ENCODE measurements at places on chromosomes 12 and 14.

DNA sequence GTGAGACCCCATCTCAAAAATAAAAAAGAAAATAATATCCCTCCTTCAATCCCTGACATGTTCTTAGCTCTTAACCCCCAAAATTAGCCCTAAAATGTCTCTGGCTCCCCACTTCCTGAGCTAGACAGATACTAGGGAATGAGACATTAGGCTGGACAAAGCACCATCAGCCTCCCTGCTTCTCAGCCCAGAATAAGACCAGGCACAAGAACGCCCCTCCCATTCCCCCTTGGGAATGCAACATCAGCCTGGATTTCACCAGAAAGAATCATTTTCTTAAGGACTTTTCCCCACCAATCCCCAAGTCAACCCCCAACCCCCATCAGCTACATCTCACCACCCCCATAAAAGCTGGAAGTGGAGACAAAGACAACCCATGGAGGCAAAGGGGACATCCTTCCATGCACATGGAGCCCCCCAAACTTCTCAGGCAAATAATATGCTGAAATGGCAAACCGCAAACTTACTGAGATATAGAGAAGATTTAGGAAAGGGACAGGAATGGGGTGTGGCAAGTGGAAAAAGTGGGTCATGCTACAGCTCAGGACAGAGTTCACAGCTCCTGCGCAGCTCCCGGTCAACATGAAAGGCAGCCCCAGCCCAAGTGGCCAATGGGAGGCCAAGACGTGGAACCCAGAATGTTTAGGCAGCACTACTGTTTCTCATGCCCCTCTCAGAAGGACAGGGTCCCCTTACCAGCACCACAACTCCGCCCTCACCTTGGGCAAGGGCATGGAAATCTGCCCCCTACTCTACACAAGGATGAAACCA, 2.7 kb downstream of the CHD4 start:
- DNase-seq = no peak

DNA sequence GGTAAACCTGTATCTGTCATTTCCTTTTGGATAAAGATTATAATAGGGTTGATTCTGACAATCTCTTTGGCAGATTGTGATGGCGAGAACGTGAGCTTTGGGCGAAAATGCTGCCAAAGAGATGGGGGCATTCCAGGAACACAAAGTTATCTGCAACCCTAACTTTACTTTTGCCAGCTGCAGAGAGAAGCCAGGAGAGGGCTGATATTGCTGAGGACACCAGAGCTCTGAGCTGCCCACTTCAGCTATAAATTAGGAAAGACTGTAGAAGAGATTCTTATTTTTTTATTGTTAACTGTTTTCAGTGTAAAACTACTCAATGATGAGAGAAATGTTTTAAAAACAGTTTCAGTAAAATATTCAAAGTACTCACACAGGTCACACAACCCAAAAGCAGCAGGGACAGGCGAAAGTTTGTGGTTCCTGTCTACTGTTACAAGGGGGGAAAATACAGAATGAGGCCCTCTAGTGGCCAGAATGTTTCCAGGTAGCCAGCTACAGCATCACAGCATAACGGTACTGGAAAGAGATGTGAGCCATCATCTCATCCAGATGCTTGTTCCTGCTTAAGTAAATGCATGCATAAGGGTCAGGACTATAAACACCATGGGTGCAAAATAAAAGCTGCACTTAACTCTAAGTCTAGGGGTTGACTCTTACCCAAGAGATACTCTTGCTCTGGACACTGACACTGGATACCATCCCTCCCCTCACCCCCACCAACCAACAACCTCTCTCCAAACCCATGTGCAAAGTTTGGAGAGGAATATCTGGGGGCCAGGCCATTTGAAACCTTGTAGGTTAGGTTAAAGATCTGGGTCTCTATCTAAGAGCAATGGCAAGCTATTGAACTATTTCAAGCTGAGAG, 498.4 kb downstream of the RMST start:
- peak; percentile 29 for DNase-seq

- no peak for DNase-seq
Observed at GRCh38 chr14:21244544-21244943, 24.7 kb downstream of the HNRNPC start.

GRCh38 chr14:72492196-72492595, 401.7 kb downstream of the DPF3 start:
- no peak for DNase-seq

DNA sequence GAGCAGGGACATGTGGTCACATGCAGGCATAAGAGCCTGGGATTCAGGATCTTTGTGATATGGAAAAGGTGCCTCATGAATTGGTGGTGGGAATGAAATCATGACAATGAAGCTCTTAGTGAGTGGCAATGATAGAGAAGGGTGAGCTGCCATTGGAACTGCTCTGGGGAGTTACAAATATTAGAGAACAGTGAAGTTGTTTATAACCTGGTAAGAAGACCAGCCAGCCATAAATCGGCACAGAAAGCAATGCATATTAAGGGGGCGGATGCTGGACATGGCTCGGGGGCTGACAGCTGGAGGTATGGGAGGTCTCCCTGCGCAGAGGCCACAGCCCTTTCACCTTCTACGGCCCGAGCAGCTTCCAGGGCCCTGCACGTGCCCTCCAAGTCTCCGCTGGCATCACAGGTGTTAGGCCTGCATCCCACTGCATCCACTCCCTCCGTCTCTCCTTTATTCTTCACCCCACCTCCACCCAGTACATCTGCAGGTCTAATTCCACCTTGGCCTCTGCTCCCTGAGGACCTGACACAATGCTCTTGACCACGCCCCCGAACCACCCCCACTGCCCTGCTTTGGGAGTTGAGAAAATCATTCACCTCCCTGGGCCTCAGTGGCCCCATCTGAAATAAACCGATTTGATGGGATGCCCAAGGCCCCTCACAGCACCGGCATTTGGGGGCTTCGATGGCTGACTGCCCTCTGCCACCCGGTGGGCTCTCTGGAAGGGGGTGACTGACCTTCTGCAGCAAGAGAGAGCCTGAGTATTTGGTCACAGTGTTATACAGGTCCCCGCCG, 4.1 kb downstream of the CACNA2D4 start:
- DNase-seq = no peak

DNA sequence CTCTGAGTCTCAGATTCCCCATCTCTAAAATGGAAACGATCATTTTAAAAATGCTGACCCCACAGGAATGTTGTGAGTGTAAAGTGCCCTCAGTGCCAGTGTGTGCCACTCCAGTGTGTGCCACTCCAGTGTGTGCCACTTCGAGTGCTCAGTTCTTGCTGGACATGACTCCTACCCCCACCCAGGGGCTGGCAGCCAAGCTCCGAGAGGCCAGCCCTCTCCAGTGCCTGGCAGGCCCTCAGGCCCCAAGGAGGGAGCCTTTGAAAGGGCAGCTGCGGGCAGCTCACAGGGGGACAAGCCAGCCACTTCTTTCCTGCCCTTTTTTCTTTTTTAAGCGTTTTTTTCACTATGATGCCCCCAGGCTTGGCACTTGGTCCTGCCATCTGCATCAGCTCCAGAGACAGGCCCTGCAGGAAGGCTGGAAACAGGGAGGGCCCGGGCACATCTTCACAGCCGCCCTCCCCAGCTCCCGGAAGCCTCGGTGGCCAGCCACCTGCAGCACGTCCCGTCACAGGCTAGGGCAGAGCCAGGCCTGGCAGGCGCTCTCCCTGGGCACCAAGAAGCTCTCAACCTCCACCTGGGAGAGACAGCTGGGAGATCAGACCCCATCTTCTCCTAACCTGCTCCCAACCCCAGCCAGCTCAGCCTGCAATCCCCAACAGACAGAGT, 29.8 kb downstream of the NCOR2 start:
- no peak for DNase-seq

GRCh38 chr14:94043756-94044475, 17.8 kb downstream of the OTUB2 start:
- no peak for DNase-seq

DNA sequence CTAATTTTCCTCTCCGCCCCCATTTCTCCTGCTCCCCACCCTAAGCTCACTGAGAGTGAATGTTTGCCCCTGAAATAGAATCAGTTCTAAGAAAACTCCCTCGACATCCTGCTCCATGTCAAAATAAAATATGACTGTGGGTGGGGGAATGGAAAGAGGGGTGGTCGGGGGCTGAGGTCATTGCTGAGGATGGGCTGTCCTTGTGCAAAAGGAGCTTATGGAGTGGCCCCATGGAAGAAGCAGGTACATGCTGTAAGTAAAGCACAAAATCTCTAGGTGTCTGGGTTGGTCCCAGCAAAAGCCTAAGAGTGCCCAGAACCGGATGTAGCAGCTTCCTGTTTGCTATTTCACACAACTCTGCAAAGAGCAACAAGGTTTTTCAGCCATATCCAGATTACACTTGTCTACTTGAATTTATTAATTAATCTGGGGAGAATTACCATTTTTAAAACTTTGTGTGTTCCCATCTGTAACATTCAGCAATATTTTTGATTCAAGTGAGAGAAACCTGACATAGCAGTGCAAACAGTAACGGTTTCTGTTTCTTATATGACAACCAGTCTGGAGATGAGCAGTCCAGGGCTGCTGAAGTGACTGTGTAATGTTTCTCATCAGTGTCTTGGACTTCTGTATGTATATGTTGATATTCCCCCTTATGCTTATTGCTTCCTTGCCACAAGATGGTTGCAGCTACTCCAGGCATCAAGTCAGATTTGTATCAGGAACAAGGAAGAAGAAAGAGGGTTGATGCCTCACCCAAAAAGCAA, 40.4 kb upstream of the GZMB start:
- no peak for DNase-seq

DNA sequence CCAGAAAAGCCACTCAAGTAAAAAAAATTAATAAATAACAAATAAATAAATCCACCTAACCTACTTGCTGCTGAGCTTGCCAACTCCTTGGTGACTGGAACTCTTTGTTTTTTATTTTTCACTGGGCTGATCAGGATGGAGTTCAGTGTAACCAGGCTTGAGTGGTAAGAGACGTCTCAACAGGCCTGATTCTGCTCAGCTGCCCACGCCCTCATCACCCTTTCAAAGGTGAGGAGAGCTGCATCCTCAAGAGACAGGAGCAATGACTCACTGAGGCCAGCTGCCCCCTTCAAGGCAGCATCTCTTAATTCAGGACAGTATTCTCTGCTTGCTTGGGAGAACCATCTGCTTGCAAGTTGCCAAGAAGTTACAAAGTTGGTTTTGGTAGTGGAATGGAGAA, 111.9 kb upstream of the CPM start:
- DNase-seq = no peak

- no peak for DNase-seq
Observed at GRCh38 chr12:131283191-131283861, 329.6 kb downstream of the ADGRD1 start.

DNA sequence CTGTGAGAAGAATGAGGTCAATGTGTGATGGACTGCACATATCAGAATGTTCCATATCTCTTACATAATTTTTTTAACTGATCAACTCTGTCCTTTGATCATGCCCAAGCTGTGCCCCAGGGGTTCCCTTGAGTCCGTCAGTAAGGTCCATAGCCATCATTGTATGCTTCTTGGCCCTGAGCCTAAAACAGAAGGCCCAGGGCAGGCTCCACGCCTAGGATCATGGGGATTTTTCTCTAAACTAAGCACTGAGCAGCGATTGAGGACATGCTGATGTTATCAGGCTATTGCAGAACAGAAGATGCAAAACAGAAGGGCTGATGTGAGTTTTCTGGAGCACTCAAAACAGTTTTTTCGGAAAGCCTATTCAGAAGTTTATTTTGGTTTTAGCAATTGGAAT, 20.9 kb downstream of the RNASE9 start:
- no peak for DNase-seq

DNA sequence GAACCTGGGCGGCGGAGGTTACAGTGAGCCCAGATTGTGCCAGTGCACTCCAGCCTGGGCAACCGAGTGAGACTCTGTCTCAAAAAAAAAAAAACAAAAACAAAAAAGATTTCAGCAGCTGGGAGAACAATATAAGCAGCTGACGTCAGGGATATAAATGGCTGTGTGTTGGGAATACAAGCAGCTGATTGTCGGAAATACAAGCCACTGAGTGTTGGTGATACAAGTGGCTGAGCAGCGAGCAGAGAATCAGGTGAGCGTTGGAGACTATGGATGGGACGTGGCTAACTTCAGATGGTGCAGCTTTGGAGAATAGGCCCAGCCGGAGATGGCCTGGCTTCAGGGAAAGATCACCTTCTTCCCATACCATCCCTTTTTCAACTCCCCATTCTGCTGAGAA, 32.0 kb downstream of the PSEN1 start:
- no peak for DNase-seq

DNA sequence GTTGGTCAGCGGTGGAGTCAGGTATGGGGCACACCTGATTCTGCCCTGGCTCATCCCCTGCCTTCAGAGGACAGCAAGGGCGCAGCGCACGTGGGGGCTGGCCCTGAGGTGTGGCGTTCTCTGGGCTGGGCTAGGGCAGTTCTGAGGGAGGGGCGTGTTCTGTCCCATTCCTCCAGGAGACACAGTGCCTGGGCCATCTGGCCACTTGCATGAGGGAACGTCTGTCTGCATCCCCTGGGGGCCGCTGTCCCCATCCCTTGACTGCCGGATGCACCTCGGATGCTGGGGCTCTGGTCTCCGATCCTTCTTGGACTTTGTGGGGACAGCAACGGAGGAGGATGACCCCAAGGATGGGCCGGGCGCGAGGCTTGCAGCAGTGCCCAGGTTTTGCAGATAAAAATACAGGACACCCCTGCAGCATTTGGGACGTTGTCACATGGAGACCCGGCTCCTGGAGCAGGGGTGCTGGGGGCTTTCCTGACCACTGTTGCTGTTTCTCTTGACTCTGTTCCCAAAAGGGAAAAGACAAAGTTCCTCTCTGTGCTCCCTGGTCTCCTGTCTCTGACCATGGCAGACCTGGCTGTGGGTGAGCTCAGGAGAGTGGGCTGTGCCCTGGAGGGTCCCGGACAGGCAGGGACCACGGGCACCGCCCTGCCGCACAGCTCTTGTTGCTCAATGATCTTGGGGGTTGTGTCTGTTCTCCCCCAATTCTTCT, 6.9 kb downstream of the MTA1 start:
- DNase-seq = no peak

DNA sequence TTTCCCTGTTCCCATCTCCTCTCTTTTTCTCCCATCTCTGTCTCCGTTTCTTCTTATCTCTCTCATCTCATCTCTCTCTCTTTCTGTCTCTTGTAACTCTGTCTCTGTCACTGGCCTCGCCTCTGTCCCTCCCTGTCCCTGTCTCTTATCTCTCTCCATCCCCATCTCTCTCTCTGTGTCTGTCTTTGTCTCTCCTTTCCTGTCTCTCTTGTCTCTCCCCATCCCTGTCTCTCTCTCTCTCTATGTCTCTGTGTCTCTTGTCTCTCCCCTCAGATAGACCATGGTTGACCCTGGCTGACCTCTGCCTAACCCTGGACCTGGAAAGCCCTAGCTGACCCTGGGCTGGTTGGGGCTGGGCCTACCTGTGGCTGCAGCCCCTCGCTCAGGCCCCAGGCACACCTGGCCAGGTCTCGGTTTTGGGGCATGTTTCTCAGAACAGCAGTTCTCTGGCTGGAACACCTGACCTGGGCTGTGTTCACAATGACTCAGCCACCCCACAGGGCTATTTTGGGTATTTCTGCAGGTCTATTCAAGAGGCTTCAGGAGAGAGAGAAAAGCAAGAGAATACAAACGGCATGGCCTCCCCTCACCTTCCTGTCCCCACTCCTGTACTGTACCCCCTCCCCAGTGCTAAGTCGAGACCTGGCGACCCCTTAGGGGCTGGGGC, 174.4 kb downstream of the TMEM121 start:
- no peak for DNase-seq

GRCh38 chr14:69270795-69271708, 11.1 kb downstream of the GALNT16 start:
- DNase-seq = no peak
